ENCODE measurements at places on chromosomes 13 and 19.
A peak's percentile ranks its signal among the peaks of the same experiment; 100 is the strongest.

- no peak for DNase-seq
Measured at GRCh38 chr13:51960766-51961165, 50.5 kb downstream of the ATP7B start.

DNA sequence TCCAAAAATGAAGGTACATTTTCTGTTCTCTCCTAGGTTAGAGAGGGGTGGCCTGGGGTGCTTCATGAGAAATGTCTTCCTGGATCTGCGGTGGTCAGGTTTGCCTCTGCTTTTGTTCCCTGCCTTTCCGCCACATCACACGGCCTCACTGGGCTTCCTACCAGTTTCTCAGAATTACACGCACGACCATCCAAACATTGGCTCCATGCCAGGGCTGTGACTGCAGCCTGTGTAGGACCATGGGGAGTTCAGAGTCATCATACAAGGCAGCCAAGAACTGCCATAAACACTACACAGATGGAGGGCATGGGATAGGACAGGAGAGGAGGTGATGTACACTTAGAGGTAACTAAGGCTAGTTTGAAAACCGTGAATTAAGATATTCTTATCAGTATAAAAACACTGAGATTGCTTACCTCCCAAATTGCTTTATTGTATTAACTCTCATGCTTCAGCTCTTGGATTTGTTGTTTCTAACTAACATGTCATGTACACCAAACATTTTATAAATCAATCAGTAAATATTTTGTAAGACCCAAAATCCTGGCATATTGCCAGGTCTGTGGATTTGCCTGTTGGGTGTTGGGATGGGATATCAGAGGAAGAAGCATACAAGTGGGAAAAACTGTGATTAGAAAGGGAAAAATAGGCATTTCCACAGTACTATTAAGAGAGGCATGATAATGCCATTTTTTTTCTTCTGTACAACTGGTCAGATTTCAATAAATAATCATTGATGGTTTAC, 45.2 kb downstream of the CDADC1 start:
- peak; percentile 92 for DNase-seq

DNA sequence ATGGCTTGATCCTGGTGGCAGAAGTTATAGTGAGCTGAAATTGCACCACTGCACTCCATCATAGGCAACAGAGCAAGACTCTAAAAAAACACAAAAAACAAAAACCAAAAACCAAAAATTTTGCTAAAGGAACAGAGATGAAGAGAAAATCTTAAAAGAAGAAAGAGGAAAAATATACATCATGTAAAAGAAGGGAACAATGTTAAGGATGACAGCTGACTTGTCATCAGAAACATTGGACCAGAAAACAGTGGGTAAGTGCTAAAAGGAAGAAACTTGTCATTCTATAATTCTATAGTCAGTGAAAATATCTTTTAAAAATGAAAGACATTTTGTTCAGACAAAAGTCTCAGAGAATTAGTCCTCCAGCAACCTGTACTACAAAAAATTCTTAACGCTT, 93.8 kb downstream of the WASF3 start:
- no peak for DNase-seq

- DNase-seq = no peak
Measured at GRCh38 chr19:18262917-18263316, 11.3 kb downstream of the IQCN start.

DNA sequence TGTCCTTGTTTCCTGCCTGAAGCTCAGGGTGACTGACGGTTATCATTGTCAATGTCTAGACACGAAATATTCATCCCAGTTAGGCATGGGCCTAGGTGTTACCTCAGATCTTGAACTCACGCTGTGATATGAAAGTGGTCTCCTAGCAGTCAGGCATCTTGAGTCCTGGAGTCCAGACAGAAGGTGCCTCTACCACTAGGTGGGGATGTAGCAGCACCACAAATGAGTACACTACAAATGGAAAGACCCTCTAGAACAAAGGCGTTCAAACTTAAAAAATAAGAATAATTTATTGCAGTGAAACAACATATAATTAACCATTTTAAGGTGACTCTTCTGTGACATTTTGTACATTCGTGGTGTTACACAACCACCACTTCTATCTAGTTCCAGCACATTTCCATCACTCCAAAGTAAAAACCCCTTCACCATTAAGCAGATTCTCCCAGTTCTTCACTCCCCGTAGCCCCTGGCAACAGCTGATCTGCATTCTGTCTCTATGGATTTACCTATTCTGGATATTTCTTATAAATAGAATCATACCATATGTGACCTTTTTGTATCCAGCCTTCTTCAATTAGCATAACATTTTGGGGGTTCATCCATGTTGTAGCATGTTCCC, 11.9 kb upstream of the FRY start:
- peak; percentile 91 for DNase-seq

GRCh38 chr13:59368693-59369092, 795.0 kb downstream of the DIAPH3 start:
- no peak for DNase-seq
